HFFc6 (cell line): ENCODE measurements at places on chromosomes 16 and 17. TPM values are rescaled to one million over a fixed set of nuclear protein-coding genes. Genes with fewer than 3 reads are reported as not detected.

GRCh38 chr16:2209258-2210008, 1.2 kb downstream of the BRICD5 start:
- no peak for DNase-seq

Gene PSMC3IP
- total RNA-seq: 7.3 to 16.5 TPM (median 14.5 TPM) in 3 replicates

DNA sequence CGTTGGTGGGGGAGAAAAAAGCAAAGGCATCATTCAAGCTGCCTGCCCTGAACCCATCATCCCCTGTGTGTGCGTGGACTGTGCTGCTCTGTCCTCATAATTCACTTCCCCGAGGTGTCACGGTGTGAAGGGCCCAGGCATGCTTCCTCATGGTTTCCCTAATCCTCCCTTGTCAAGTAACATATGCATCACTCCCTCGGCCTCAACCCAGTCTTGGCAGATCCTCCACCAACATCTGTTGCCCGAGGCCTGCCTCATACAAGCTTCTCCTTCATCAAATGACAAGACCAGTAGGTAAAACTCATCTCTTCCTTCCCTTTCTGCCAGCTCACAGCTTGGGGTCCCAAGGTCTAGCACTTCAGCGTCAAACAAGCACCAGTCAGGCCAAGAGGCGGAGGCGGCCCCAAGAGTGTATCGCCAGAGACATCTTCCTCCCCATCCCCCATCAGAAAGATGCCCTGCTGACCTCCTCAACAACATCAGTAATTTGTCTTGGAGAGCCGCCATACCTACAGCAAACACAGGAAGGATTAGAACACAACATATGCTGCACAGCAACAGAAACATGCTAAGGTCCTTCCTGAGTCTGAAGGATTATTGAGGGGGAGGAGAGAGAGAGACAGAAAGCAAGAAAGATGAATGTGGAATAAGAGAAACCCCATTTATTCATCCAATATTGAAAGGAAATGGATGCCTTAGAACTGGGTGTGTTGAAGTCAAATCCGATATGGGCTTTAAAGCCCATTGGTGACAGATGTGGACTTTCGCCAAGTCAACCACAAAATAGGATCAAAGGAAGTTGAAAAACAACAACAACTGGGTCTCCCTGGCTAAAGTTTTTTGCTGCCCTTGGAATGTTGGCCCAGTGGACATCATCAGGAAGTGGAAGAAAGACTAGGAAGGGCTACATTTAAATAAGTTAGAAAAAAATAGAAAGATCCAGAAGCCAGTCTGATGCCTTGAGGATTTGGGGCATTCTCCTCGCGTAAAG, 38.4 kb downstream of the SOX9 start:
- no peak for DNase-seq

Gene ZNF319
- 8.3 to 11.6 TPM (median 10.2 TPM) in 3 replicates for total RNA-seq

- no peak for DNase-seq
These were observed 17.1 kb downstream of the MYLK3 start for GRCh38 chr16:46730801-46731690.

GRCh38 chr16:4700380-4700996, 7.1 kb downstream of the NUDT16L1 start:
- no peak for DNase-seq

DNA sequence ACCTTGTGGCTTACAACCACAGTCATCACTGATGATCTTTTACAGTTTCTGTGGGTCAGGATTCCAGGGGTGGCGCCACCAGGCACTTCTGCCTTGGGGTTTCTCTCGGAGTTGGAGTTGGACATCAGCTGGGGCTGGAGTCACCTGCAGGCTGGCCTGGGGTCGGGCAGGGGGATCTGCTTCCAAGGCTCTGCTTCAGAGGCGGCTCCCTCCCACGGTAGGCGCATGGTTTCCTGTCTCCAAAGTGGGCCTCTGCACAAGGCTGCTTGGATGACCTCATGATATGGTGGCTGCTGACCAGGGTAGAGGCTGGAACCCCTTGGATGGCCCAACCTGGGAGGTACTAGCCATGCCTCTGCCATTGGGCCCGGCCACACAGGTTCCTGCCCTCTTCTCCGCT, 170.6 kb upstream of the CIBAR2 start:
- DNase-seq: no peak

DNA sequence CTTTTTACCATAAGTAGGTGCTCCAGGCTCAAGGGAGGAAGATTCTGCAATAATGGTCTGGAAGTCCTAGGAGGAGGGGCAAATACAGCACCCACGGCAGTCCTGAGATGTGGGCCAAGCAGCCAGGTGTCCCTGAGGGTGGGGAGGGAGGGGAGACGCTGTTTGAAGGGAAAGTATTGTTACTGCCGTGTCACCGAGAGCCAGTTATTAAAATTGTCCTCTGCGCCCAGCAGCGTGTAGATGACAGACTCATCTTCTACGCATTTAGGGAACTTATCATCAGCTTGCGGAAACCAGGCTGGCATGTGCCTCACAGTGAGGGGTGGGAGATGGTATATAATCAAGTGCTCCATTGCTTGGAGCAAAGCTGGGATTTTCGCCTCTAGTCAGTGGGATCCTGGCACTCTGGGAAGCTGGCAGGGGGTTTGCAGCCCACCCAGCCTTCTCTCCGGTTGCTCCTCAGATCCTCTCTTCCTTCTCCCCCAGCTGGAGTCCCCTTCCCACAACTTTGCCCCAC, 104.6 kb downstream of the OR1D5 start:
- DNase-seq: no peak

DNA sequence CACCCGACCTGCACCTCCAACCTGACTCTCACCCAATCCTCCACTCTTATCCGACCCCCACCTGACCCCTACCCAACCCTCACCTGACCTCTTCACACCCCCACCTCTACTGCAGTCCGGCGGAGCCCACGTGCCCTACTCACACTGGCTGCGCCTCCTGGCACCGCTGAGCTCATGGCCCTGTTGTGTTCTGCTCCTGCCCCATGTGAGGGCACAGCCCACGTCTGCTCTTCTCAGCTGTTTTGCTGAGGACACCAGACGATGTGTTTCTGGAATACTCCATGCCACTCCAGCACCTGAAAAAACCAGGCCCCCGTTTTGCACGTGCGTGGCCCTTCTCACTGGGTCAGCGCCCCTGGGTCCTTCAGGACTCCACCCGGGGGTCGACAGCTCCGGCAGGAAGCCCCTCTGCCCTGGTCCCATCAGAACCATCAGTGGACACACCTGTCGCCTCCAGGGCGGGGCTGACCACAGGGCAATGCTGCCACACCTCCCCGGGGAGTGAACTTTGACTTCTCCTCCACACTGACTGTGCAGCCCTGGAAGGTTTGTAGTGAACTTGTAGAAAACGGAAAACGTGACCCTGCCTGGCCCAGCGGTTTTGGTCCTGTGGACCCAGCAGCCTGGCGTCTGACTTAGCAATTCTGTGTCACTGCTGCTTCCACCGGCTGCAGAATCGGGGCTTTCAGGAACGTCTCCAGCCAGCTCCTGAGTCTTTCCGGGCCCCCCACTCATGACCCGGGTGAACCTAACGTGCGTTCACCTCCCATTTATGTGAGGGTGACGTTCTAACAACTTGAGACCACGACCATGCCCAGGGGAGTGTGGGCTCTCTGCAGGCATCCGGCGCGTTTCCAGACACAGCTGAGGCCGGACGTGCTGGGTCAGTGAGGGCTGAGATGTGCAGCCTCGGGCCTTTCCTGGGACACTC, 5.7 kb upstream of the RAB40B start:
- no peak for DNase-seq

Gene ZMYND15
- not detected in 2 replicates for total RNA-seq

- no peak for DNase-seq
These were observed 584.0 kb upstream of the CDH8 start for GRCh38 chr16:62620275-62620674.

DNA sequence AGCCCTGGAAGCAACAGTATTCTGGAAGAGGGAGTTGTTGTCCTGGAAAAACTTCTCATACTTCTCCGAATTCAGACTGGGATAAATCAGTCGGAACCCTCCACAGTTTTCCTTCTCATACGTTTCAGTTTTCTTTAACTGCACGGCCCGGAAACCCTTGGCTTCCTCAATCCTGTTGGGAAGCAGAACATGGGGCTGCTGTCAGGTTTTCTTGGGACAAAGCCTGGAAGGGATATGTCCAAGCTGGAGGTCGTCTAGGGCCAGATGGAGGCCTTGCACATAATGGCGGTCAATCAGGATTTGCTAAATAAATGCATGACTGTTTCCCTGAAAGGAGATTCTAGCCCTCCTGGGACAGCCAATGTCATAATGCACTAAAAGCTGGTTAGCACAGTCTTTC, 29.2 kb downstream of the TTLL6 start:
- DNase-seq: no peak
